ENCODE measurements at places on chromosomes 2 and 18.

DNA sequence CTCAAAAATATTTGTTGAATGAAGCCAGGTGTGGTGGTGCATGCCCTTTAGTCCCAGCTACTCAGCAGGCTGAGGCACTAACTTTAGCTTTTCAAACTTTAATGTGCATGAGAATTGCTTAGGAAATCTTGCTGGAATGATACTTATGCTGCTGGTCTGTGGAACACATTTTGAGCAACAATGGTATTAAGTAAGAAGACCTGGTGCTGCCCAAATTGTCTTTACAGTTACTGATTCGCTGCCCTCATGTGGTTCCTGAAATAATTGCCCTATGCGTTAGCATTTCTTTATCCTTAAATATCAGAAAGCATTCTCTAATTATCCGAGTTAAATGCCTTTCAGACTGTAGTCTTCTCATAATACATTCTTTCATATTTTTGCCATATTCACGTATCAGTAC is 76.0 kb upstream of the SESTD1 start:
- DNase-seq = peak; percentile 17

DNA sequence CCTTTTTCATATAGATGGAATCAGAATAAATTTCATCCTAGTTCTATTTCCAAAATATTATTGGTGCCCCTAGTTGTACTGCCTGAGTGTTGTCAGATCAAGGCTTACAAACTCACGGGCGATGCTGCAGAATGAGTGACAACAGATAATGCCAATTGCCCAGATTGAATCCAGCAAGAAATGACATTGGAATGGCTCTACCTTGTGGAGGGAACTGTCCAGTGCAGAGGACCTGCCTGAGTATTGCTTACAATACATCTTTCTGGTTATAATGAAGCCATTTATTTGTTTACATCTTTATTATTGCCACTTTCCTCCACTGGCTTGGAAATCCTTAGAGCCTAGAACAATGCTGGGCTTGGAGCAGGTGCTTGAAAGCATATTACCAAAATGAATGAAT is 7.8 kb upstream of the IL1R2 start:
- no peak for DNase-seq

- DNase-seq = no peak
These were observed 8.6 kb downstream of the CLASP1 start for GRCh38 chr2:121640380-121641316.

GRCh38 chr2:100381240-100381639 is 36.2 kb downstream of the CHST10 start:
- DNase-seq = peak; percentile 56

DNA sequence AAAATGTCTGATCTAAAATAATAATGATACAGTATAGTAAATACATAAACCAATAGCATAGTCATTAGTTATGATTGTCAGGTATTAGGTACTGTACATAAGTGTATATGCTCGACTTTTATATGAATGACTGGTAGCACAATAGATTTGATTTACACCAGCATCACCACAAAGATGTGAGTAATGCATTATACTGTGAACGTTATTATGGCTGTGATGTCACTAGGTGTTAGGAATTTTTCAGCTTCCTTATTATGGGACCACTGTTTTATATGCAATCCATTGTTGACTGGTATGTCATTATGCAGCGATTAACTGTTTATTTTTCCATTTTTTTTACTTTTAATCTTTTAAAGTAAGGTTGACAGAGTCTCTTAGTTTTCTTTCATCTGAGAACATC is 23.7 kb downstream of the ATP9B start:
- no peak for DNase-seq

DNA sequence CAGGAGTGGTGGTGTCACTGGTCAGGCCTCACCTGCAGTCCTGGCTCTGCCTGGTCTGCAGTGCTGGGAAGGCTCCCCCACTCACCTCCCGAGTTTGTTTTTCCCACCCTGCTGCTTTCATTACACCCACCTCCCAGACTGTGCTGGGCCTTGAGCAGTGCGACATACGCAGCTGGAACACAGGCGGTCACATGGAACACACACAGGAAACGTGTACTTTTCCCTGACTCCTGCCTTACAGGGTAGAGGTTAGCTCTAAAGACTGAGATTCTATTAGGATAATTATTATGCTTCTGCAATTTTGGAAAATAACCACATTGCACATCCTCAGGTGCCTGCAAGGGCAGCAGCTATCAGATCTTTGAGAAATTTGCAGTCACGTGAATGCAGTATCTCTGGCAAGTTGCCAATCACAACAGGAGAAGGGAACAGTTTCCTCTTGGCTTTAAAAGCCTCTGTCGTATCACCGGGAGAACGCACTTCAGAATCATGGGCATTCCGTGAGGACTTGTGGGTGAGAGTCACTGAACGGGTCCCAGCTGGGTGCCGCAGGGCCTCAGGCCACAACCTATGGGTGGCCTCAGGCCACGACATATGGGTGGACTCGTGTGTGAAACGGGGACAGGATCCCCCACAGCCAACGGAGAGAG is 136.5 kb downstream of the ZNF236 start:
- no peak for DNase-seq

DNA sequence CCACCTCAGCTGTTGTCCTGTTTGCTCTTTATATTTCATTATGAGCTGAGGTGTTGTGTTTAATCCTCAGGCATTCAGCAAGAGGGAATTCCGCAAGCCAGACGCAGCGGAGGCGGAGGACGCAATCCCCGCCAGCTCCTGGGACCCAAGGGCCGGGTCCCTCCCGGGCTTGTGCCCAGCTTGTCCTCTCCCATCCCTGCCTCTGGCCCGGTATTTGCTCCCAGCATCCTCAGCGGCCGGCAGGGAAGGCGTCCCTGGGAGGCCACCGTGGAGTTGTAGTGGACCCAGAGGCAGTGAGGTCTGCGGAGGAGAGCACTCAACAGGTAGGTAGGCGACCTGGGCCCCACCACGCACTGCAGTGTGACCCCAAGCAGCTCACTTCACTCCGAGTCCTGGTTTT is 42.5 kb upstream of the FOSL2 start:
- no peak for DNase-seq

GRCh38 chr18:55485666-55486065 is 102.3 kb downstream of the TCF4 start:
- no peak for DNase-seq

- DNase-seq = no peak
These were observed 355.2 kb downstream of the CMPK2 start for GRCh38 chr2:6510532-6510931.

GRCh38 chr2:140173790-140174189 is 1393.6 kb upstream of the NXPH2 start:
- DNase-seq = no peak

- no peak for DNase-seq
These were observed 67.3 kb downstream of the CCBE1 start for GRCh38 chr18:59629894-59630293.

DNA sequence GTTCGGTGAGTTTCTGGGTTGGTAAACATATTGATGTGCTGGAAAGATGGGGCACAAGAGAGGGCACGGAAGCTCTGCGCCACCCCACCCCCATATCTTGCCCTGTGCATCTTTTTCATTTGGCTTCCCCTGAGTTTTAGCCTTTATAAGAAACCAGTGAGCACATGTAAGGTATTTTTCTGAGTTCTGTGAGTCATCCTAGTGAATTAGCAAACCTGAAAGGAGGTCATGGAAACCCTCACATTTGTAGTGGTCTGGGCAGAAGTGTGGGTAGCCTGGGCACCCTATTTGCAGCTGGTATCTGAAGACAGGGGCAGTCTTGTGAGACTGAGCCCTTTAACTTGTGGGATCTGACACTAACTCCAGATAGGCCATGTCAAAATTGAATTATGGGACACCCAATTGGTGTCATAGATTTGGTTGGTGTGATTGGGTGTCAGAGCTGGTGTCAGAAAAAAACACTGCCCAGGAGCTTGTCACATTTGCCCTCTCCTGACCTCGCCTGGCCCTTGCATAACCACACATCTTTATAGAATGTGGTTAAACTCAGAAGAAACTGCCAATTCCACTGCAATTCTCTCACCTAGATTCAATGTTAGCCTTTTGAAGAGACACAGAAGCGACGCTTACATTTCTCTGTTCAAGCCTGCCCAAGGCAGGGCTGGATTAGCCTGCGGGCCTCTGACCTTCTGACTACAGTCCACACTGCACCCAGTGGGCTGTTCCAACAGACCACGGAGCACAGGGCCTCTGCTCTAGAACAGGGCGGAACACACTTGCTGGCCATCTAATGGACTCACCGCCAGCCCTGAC is 12.0 kb upstream of the GALM start:
- DNase-seq = no peak

DNA sequence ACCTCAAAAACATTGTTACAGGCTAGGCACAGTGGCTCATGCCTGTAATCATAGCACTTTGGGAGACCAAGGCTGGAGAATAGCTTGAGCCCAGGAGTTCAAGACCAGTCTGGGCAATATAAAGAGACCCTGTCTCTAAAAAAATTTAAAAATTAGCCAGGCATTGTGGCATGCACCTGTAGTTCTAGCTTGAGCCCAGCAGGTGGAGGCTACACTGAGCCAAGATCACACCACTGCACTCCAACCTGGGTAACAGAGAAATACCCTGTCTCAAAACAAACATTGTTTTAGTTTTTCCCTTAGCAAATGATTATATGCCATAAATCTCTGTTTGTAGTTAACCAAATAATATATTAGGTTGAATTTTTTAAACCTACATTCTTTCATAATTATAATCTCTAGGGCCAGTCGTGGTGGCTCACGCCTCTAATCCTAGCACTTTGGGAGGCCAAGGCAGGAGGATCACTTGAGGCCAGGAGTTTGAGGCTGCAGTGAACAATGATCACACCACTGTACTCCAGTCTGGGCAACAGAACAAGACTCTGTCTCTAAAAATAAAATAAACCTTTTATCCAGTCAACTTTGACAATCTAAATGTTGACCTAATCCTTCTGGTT is 13.3 kb upstream of the CYP20A1 start:
- peak; percentile 1 for DNase-seq

DNA sequence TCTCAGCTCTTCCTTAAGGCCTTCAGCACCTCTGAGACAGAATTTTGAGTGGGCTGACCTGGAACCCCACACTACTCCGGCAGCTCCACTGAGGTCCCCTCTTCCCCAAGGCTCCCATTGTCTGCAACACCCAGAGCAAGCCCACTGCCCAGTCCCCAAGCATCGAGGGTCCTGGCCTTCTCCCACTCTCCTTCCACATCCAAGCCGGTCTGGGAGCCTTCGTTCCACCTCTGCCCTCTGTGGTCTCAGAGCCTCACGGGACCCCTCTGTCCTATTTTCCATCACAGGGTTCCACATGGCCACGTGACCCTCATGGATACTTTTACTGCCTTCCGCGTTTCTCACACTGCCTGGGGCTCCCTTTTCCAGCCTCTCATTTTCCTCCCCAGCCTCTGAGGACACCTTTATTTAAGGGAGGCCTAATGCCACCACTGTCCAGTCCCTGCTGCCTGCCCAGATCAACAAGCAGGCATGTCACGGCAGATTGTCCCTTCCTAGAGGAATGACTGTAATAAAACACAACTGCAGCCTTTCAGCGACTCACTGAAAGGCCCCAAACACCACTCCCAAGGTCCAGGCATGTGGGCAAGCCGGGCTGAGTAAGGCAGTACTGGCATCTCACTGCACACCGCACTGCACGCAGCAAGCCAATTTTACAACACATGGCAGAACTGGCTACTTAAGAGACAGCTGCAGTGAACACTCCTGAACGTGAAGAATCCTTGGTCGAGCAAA is 7.9 kb upstream of the SALL3 start:
- DNase-seq = no peak

DNA sequence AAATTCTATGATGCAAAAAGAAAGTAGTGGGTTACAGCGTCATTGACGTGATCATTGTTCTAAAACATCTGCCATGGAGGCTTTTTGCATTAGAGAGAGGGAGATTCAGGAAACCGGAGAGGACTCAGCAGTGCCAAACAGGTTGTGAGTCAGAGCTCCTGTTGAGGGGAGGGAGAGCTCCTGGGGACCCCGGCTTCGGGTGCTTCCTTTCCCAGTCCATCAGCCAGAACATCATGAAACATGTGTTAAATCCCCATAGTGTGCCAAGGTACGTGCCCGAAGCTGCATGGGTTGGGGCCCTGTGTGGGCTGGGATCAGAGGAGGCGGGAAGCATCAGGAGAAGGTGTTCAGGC is 791 bp upstream of the CYRIA start:
- peak; percentile 39 for DNase-seq

GRCh38 chr2:25548601-25549000 is 124.8 kb downstream of the DTNB start:
- DNase-seq = no peak

DNA sequence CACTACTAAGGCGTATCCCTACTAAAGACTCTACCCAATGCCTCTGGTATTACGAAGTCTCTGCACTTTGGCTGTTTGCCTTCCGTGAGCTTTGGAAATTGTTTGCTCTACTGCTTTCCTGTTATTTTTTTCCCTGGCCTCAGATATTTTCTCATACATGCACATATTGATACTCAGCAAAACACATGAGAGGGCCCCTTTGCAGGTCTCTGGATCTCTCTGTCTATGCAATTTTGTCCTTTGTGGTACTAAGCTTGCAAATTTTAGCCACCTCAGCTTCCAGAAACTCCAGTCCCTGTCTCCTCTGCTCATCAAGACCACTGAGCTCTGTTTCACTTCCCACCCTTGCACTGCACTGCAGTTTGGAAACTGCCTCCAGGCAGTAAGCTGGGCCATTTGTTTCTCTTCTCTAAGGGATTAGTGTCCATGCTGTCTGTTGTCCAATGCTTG is 46.6 kb downstream of the TAF1B start:
- DNase-seq = no peak

- no peak for DNase-seq
These were observed 505 bp downstream of the FOXI3 start for GRCh38 chr2:88451811-88452564.

- DNase-seq = no peak
These were observed 24.9 kb upstream of the ACOXL start for GRCh38 chr2:110707386-110707965.

DNA sequence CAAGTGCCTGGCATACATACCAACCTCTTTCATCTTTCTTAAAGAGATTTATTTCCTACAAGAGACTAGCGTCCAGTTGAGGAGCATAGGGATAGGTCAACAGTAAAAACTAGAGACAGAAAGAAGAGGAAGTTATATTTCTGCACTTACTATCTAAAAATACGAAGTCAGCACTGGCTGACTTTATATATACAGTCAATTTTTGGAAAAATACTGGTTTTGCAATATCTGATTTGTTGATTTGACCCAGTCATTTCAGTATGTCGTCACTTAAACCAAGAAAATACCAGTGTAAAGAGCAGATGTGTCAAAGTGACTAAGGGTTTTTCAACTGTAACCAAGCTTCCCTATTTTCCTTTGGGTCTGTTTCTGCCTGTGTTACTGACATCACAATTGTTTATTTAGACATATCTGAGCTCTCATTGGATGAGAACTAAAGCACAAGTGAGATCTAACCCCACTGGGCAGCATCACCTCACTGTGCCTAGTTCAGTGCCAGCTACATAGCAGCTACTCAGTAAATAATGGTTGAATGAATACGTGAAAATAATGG is 23.0 kb downstream of the CYTIP start:
- DNase-seq = peak; percentile 31

GRCh38 chr2:8445580-8445979 is 236.3 kb upstream of the ID2 start:
- no peak for DNase-seq
